Pericardium fibroblast (primary cell): ENCODE measurements at places on chromosomes 2 and 18. TPM values are rescaled to one million over a fixed set of nuclear protein-coding genes. Genes with fewer than 3 reads are reported as not detected.

The RBKS gene
- 1.6 and 1.7 TPM in 2 replicates for total RNA-seq

The SETBP1 gene
- 3.5 and 8.7 TPM in 2 replicates for total RNA-seq

The IKZF2 gene
- total RNA-seq, result 3.7 and 11.3 TPM in 2 replicates

The MTERF4 gene
- total RNA-seq, result 17.3 and 17.4 TPM in 2 replicates
